ENCODE measurements at places on chromosomes 3 and 15.

GRCh38 chr3:143605233-143605950 lies 242.9 kb downstream of the SLC9A9 start:
- no peak for DNase-seq

GRCh38 chr15:42672444-42672843 lies 64.5 kb downstream of the CDAN1 start:
- no peak for DNase-seq

- no peak for DNase-seq
Measured at GRCh38 chr3:172467170-172467824, 19.0 kb upstream of the GHSR start.

GRCh38 chr3:187243933-187244524 lies 46.7 kb downstream of the RTP1 start:
- no peak for DNase-seq

- DNase-seq, result no peak
Measured at GRCh38 chr3:42780892-42781700, 8.0 kb upstream of the CCDC13 start.

DNA sequence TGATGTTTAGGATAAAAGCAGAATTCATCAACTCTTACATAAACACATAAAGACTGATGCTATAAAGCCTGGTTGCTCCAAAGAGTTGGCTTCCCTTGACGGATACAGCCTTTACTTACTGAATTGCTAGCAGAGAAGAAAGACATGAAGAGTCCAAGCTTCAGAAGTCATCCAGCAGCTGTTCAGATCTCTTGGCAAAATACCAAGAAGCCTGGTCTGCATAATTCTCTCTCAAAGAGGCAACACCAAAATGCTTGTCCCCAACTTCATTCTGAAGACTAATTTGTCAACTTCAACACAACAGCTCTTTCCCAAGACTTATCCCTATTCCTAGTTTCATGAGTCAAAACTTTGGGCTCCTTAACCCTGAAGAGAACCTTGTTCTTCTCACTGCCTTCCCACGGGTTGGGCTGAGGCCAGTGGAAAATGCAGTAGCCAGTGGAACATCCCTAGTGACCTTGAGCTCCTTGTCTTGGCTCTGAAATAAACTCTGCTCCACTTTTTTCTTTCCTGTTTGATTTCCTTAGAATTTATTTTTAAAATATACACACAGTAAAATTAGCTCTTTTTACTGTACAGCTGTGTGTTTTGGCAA lies 119.2 kb upstream of the THBS1 start:
- no peak for DNase-seq

DNA sequence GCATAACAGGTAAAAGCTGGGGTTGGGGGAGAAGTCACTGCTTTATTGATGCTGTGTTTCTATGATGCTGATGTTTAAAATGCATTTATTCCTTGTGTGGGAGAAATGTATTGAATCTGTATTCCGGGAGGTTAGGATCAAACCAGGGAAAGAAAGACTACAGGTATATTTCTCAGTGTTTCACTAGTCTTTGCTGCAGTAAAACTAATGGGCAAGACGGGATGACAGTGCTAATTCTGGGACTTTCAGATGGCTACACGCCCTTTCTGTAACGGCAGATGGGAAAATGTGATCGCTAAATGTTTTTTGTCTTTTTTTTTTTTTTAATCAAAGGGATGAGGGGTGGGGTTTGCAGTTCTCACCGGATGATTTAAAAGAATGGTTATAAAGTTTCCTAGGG lies 393 bp downstream of the CNTN6 start:
- no peak for DNase-seq

DNA sequence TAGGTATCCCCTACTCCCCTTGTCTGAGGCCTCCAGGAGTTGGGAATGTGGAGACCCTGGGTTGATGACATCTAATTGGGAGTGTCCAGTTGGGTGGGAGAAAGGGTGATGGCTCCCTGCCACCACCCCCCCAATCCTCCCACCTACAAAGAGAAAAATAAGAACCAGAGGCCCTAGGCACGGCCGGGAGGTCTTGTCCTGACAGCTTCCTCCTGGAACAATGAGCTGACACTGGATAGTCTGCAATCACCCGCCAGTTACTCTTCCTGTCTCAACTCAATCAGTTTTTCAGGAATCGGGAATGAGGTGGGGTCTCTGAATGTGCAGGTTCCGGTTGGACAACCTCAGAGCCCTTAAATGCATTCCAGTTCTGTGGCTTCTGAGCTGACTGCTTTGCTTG lies 129.9 kb upstream of the MRPS22 start:
- no peak for DNase-seq

DNA sequence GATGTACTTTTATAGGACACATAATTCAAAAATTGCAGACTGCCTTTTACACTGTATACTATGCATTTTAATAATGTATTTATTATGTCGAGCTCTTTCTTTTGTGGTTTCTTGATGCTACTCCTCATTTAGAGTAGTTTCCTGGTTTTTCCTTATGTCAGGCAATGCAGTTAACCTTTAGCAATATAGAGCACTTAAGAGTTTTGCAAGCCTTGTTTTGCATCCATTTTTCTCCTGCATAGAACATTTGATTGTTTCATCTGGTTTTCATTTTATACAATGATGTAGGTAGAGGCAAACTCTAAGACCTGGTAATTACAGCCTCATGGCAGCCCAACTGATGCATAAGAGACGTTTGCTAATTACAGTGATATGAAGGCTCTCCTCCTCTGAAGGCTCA lies 86.3 kb downstream of the PDZRN3 start:
- DNase-seq, result no peak

GRCh38 chr3:188179006-188179966 lies 25.3 kb downstream of the LPP start:
- no peak for DNase-seq

- no peak for DNase-seq
Measured at GRCh38 chr15:61528581-61528910, 299.4 kb upstream of the RORA start.

DNA sequence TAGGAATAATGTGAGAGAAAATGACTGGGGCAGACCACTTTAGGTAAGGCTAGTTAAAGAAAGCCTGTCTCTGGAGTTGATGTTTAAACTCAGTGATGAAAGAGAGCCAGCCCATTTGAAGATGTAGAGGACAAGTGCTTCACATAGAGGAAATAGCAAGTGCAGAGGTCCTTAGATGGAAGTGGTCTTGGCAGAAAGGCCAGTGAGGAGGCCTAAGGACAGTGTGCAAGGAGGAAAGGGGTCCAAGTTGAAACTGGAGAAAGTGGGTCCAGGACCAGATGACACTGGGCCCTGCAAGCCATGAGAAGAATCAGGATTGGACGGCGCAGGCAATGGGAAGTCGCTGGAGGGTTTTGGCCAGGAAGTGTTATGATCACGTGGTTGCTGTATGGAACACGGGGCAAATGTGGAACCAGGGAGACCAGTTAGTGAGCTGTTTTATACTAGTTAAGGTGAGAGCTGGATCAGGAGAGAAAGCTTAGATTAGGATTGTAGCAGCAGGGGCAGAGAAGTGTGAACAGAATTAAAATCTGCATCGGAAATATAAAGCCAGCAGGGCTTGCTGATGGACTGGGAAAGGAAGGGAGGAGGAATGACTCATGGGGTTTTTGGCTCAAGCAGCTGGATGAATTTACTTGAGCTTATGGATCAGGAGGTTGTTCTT lies 48.0 kb upstream of the SCAANT1 start:
- DNase-seq, result no peak

GRCh38 chr3:157429708-157430107 lies 6.9 kb upstream of the PTX3 start:
- DNase-seq, result no peak

GRCh38 chr3:122774564-122774963 lies 19.1 kb downstream of the HSPBAP1 start:
- DNase-seq, result no peak

DNA sequence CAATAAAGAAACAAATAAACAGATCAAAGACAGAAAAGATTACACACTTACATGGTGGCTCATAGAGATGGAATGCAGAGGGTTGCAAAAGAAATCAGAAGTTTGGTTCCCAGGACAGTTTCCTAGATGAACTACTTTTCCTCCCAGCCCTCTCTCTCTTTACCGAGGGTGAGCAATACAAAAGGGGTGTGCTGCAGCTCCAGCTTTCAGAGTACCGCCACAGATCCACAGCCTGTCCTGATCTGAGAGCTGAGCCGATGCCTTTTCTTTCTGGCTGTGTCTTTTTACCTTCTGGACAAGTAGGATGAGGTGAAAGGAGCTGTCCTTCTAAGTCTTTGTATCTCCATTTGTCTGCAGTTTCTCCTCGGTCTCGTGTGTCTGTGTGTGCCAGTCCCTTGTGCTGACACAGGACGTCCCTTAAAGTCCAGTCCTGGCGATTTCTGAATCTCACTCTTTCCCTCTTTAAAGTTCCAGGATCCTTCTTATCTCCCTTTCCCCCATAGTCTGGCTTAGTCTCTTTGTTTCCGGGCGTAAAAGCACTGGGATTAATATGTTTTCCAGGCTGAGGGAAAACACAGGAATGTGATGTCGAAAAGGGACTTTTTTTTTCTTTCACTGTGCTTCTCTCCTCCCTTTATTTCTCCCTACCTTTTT lies 540 bp downstream of the CCDC80 start:
- DNase-seq, result no peak

GRCh38 chr3:193782276-193782647 lies 189.3 kb downstream of the OPA1 start:
- DNase-seq, result no peak
